Stimulated activated CD8-positive, alpha-beta memory T cell treated with anti-CD3 and anti-CD28 coated beads, Interleukin-15, amount 100 ng/mL, for 4 hours (primary cell): ENCODE measurements at places on chromosomes 11 and 22.

GRCh38 chr11:13237761-13238160 is 39.8 kb upstream of the BMAL1 start:
- DNase-seq, result no peak

DNA sequence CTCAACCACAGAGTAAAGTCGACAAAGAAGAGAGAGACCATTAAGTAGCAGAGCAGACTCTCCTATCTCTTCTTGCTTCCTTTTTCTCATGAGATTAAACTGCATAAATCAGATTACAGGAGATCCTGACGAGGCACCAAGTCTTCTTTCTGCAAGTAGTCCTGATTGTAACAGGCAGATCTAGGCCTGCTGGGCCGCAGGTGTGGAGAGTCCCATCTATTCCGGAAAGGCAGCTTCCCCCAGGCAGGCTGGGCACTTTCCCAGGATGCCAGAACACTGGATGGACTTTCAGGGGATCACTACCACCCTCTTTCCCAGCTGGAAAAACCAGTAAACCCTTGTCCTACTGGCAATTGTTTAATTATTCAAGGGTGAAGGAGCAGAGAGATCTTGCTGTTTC is 173.0 kb upstream of the CADM1 start:
- DNase-seq, result no peak

- DNase-seq, result no peak
These were observed 85.5 kb downstream of the NOX4 start for GRCh38 chr11:89405629-89406028.

- DNase-seq, result no peak
These were observed 1.8 kb downstream of the RASSF10 start for GRCh38 chr11:13010749-13011465.

DNA sequence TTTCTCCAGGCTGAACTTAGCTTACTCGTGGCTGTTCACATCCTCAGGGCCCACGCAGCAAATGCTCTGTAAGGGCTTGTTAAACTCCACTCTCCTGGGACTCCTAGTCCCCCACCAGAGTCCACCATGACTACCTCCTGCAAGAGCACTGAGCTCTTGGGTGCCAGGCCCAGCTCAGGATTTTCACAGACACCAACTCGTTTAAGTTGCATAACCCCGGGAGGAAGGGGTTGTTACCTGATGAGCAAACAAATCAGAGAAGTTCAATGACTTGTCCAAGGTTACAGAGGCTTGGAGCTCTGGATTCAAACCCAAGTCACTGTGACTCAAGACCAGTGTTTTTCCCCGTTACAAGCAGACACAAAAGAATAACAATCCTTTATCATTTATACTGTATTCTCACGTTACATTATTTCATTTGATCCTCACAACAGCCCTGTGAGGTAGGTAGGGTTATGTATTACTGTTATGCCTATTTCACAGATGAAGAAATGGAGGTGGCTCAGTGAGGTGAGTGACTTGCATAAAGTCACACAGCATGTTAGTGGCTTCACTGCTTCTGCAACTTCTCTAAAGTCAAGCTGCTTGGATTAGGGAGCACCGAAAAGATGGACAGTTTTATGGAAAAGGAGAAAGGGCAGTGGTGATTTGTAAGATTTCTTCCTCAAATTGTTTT is 17.4 kb downstream of the KCTD21 start:
- DNase-seq, result no peak
